Endothelial cell (in vitro differentiated cells): ENCODE measurements at places on chromosomes 1 and 21.

- no peak for DNase-seq
Measured at GRCh38 chr21:37060296-37060695, 12.6 kb downstream of the PIGP start.

GRCh38 chr1:40782371-40782956 is 1.1 kb upstream of the KCNQ4 start:
- DNase-seq, result peak; percentile 46

- no peak for DNase-seq
Measured at GRCh38 chr1:47660622-47661021, 222.8 kb downstream of the FOXD2 start.

DNA sequence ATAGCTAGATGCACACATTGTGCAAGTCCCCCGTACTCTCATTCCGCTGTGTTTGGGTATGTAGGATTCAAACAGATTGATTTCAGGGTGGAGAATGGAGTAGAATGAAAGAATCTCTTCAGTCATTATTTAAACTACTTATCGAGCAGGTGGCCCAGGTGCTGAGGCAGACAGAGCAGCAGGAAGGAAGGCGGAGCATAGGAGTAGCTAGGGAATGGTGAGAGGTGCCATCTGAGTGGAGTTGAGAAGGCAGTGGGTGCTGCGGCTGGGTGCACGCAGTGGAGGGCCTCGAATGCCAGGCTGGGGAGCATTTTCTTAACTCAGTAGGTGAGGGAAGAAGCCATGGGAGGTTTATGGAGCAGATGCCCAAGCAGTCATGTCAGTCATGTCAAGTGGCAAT is 45.2 kb upstream of the CD101 start:
- no peak for DNase-seq

DNA sequence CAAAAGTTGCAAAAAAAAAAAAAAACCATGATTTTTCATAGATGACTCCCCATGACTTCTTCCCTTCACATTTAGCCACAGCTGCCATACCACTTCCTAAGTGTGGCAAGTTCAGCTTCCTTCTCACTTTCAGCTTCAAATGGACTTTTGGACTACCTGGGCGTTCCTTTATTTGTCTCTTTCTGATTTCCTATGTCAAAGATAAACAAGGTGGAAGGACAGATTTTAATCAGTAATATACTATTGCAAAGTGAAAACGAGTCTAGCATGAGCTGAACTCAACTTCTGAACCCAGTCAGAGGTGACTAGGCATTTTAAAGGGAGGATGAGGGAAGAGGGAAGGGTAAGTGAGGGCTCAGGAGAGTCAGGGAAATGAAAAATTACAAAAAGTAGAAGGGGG is 14.4 kb upstream of the SCCPDH start:
- no peak for DNase-seq

DNA sequence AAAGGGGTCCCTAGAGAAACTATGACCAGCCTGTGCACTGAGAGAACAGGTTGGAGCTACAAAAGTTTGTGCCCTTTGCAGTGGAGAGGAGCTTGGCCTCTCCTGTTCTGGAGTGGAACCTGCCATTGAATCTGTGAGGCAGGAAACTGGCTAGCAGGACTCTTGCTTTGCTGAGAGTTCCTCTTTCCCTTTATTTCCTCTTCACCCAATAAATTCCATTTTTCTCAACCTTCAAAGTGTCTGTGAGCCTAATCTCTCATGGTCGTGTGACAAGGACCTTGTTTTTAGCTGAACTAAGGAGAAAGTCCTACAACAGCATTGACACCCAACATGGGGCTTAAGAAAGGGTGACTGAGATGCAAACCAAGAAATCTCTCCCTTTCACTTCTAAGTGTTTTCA is 42.7 kb upstream of the FASLG start:
- DNase-seq, result no peak

DNA sequence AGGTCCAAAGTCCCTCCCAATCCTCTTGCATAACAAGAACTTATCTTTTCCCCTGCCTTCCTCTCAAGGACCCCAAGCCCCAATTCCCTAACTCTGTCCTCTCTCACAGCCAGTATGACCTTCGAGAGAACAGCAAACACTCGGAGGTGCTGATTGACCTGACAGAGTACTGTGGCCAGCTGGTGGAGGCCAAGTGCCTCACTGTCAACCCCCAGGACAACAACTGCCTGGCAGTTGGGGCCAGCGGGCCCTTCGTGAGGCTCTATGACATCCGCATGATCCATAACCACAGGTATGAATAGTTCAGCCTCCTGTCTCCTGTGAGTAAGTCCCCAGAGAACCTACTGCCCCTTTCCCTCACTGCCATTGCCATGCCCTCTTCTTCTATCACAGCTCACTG is 29.9 kb upstream of the TMEM222 start:
- no peak for DNase-seq

- DNase-seq, result peak; percentile 71
Measured at GRCh38 chr21:41678924-41679318, 87.9 kb downstream of the RIPK4 start.

DNA sequence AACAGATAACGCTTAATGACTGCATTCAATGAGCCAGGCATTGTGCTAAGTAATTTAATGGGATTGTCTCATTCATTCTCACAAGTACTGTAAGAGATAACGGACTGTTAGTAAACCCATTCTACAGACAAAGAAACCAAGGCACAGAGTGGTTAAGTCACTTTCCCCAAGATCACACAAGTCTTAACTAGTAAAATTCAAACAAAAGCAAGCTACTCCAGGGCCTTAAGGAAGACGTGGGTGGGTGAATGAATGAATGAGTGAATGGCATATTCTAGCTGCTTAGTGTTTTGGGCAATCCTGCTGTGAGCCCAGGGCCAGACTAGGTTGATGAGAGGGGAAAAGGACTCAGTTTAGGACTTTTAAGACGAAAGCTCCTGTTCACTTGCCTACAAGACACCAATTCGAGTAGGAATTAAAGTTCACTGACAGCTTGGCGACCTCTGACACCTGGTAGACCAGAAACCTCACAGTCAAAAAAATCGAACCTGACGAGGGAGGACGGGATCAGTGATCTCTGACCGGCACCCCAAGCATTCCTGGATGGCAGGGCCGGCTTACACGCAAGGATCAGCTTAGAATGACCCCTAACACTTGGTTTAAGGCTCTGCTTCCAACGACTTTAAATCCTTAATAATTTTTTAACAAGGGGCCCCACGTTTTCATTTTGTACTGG is 557 bp downstream of the EMC1 start:
- no peak for DNase-seq

- DNase-seq, result no peak
Measured at GRCh38 chr1:40898431-40898901, 36.3 kb upstream of the CITED4 start.

DNA sequence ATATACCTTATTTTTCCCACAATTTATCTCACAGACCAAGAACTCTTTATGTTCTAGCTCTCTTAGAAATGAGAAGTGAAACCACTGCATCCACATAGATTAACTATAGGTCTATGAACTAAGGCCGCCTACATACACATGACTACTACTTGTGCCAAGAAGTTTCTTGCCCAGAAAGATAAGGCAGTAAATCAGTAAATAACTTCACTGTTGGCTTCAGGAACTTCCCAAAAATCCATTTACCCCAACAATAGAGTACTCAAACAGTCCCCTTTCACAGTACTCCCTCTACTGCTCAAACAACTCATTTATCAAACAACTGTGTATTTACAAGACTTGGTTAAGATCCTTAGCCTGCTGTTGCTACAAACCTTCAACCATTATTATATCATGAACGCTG is 96.5 kb downstream of the NME7 start:
- DNase-seq, result no peak
